ENCODE measurements at places on chromosomes 2 and 18. TPM values are rescaled to one million over a fixed set of nuclear protein-coding genes. Genes with fewer than 3 reads are reported as not detected.

GRCh38 chr2:160409480-160409879, 84.1 kb downstream of the RBMS1 start:
- no peaks in the 10 kb centered on the region for H3K27me3 ChIP-seq
- peak overlapping the region; percentile 99 for H3K27ac ChIP-seq
- peaks cover 2% of the 10 kb centered on the region for H3K36me3 ChIP-seq
- peaks cover 56% of the 10 kb centered on the region for H3K4me1 ChIP-seq
- no peak for DNase-seq
- peak overlapping the region; percentile 52 for H3K4me3 ChIP-seq

GRCh38 chr2:113979191-113980128, 89.6 kb downstream of the ACTR3 start:
- peaks cover 12% of the 10 kb centered on the region for H3K4me1 ChIP-seq
- H3K4me3 ChIP-seq: no peak overlapping the region
- peak overlapping the region; percentile 14 for H3K27ac ChIP-seq
- peaks cover 11% of the 10 kb centered on the region for H3K36me3 ChIP-seq
- DNase-seq: peak; percentile 34
- no peaks in the 10 kb centered on the region for H3K27me3 ChIP-seq

DNA sequence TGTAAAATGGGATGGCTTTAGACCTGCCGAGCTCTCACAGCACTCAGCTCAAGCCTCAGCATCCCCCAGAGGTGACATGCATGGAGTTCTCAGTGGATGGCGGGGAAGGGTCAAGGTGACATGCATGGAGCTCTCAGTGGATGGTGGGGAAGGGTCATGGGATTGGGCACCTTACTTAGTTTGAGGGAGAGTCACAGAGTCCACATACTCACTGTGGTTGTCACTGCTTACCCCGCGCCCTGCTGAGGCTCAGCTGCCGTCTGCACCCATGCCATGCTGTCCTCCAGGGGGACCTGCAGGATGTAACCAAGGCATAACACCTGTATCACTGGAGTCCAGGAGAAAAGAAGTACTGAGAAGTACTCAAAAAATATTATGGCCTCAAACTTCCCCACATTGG, 112.2 kb upstream of the TPO start:
- H3K27ac ChIP-seq: peak overlapping the region; percentile 54
- H3K4me1 ChIP-seq: peaks cover 16% of the 10 kb centered on the region
- peaks cover 7% of the 10 kb centered on the region for H3K27me3 ChIP-seq
- DNase-seq: no peak

DNA sequence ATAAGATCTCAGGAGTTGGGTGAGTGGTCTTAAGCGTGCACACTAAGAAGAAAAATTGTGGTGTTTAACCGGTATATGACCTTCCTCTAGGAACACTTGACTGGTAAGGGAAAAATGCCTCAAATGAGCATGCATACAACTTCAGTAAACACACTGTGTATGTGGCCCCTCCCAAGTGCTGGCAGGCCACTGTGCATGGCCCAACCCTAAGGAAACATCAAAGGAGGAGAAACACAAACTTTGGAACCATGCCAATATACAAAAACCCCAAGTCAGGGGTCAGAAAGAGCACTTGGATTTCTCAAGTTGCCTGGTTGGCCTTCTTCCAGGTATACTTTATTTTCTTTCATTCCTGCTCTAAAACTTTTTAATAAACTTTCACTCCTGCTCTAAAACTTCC, 308.9 kb upstream of the LRRTM4 start:
- no peak overlapping the region for H3K4me3 ChIP-seq
- H3K4me1 ChIP-seq: no peaks in the 10 kb centered on the region
- no peak for DNase-seq
- no peak overlapping the region for H3K27ac ChIP-seq

GRCh38 chr2:61363580-61363979, 107.3 kb downstream of the USP34 start:
- no peak overlapping the region for H3K27ac ChIP-seq
- H3K4me3 ChIP-seq: no peak overlapping the region
- peaks cover 7% of the 10 kb centered on the region for H3K36me3 ChIP-seq
- DNase-seq: no peak

- H3K27me3 ChIP-seq: peaks cover 6% of the 10 kb centered on the region
- H3K4me3 ChIP-seq: peak within 1 kb of the TSS; percentile 98
- H3K27ac ChIP-seq: peak within 1 kb of the TSS; percentile 94
- peaks cover 49% of the 10 kb centered on the region for H3K4me1 ChIP-seq
- DNase-seq: peak; percentile 90
- peaks cover 2% of the 10 kb centered on the region for H3K36me3 ChIP-seq
These were observed at the start of gene NAPG for GRCh38 chr18:10525697-10526560. NAPG (plus strand) TSS chr18:10526027; CDS start chr18:10526103, 76 bp downstream.

DNA sequence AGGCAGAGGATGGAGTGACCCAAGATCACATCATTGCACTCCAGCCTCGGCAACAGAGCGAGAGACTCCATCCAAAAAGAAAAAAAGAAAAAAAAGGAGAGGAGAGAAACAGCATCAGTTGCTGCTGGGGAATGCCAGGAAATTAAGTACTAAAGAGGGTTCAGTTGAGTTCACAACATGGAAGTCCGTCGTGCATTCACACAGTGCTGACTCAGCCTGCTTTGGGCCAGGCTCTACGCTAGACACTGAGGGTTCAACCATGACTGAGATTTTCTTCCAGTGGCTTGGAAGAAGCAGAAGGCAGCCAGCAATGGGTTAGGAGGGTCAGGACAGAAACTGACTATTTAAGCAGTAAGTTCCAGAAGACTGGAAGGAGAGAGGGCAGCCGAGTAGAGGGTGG, 108.8 kb downstream of the FMNL2 start:
- H3K4me1 ChIP-seq: no peaks in the 10 kb centered on the region
- DNase-seq: no peak
- H3K36me3 ChIP-seq: no peaks in the 10 kb centered on the region
- no peak overlapping the region for H3K4me3 ChIP-seq
- no peak overlapping the region for H3K27ac ChIP-seq
- peaks cover 35% of the 10 kb centered on the region for H3K27me3 ChIP-seq

- no peaks in the 10 kb centered on the region for H3K27me3 ChIP-seq
- peaks cover 9% of the 10 kb centered on the region for H3K36me3 ChIP-seq
- no peak for DNase-seq
- peaks cover 28% of the 10 kb centered on the region for H3K4me1 ChIP-seq
These were observed 98.2 kb downstream of the BABAM2 start for GRCh38 chr2:27988718-27989117.

GRCh38 chr18:35076135-35076924, 35.1 kb downstream of the MAPRE2 start:
- no peak for DNase-seq
- H3K4me3 ChIP-seq: no peak overlapping the region
- no peaks in the 10 kb centered on the region for H3K36me3 ChIP-seq
- peaks cover 26% of the 10 kb centered on the region for H3K4me1 ChIP-seq

DNA sequence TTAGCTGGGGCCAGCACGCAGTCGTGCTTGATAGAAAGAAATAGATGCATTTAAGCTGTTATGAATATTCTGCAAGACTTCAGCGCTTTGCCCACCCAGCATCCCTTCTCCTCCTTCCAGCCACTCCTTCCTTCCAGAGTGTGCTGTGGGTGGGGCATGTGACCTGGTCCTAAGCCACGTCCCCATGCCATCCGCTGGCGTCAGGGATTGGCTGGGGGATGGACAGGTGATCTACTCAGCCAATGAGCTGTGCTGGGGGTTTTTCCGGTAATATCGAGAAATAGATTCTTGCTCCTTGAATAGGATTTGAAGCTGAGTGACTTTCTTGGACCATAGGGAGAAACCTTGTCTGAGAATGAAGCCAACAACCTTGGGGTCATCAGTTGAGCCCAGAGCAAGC, 4.8 kb upstream of the ZAP70 start:
- no peak overlapping the region for H3K4me3 ChIP-seq
- DNase-seq: no peak
- H3K36me3 ChIP-seq: no peaks in the 10 kb centered on the region
- H3K27me3 ChIP-seq: no peaks in the 10 kb centered on the region
- H3K4me1 ChIP-seq: peaks cover 32% of the 10 kb centered on the region

DNA sequence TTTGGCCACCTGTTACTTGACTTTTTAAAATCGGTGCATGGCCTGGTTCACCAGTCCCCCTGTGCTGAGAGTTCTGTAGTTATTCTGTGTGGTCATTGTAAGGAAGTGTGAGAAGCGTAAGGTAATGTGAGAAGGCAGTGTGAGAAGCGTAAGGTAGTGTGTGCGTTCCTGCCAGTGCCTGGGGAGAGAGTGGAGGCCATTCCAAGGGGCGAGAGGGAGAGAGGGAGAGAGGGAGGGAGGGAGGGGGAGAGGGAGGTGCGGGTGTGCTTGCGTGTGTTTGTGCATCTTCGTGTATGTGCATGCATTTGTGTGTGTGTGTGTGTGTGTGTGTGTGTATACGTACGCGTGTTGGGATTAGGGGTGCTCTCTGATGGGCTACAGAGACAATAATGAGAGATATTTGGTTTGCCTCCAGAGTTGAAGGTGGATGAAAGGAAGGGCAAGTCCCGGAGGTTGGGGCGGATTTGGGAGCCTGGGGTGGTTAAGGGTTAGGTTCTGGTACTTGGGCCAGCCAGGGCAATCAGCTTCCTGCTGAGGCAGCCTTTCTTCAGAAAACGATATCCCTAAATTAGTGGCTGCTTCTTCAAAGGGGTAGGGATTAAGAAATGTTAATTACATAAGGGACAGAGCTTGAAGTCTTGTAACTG, 53.7 kb downstream of the SGPP2 start:
- peaks cover 2% of the 10 kb centered on the region for H3K36me3 ChIP-seq
- H3K27ac ChIP-seq: no peak overlapping the region
- DNase-seq: no peak

- no peak overlapping the region for H3K4me3 ChIP-seq
- no peaks in the 10 kb centered on the region for H3K27me3 ChIP-seq
- no peak overlapping the region for H3K27ac ChIP-seq
- no peaks in the 10 kb centered on the region for H3K4me1 ChIP-seq
- no peaks in the 10 kb centered on the region for H3K36me3 ChIP-seq
These were observed 150.0 kb upstream of the GALNT5 start for GRCh38 chr2:157107460-157107859.

The LHCGR gene
- not detected for total RNA-seq

The HOXD10 gene
- total RNA-seq: not detected

The LYPD1 gene
- not detected for total RNA-seq

The TCF7L1 gene
- 0.12 TPM for total RNA-seq

The SPATA3 gene
- total RNA-seq: not detected
